HepG2 (cell line): ENCODE measurements at places on chromosomes 1 and 21.

DNA sequence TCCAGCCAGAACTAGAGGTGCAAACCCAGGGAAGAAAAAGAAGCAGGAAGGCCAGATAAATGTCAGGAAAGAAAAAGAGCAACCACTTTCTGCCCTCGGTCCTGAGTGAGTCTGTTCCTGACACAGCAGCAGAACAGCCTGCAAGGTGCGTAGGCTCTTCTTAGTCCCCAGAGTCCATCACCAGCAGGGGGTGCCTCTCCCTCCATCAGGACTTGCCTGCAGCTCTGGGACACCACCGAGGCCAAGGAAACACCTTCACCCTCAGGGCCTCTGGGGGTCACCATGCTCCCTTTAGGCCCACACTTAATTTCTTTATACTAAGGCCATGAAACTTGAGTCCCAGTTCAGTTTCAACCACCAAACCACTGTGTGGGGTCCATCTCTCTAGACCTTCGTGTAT is 43.7 kb upstream of the NFASC start:
- peak; percentile 27 for DNase-seq

DNA sequence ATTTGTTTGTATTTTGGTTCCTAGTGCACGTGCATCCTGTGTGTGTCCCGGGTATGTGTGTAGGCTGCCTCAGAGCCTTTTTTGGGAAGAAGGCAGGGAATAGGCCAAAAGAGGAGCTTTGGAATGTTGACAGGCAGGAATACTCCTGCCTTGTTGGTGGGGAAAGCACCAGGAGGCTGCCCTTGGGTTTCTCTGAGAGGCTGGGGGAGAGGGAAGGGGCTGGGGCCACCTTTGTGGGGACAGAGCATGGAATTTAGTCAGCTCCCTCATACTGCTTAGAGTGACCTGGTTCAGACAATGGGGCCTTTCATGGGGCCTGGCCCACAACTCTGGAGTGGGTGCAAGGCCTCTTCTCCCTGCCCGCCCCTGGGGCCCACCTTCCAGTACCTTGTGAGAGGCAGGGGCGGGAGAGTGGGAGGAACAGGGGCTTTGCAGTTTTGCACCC is 31.3 kb downstream of the ACOT11 start:
- peak; percentile 91 for DNase-seq

DNA sequence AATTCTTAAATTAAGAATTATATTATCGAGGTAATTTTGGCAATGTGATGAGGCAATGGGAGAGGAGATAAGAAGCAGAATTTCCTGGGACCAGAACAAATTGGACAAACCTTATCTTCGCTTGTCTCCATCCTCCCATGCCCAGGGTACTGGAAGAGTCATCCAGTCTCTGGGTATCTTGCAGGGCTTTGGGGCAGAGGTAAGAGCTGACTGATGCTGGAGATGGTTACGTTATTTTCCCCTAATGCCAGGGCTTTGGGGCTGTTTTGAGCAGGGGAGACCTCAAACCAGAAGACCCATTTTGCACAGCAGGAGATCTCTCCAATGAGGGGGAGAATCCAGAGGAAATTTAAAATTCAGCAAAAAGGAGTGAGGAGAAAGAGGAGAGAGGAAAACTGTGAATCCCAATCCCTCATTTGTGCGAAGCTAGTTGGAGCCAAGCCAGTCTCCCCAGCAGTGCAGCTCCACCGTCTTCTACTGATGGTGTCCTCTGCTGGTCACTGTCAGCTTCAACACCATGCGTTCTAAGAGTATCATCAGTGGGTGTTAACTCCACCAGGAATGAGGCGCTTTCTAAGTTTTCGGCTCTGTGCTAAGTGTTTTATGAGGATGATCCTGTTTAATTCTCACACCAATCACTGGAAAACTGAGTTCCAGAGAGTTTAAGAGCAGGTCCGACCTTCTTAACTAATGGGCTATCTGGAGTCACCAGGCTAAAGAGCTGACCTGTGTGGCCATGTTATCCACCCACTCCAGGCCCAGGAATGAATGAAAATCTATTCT is 86.8 kb upstream of the CD34 start:
- peak; percentile 52 for DNase-seq

GRCh38 chr1:234507626-234508387 is 28.8 kb upstream of the TARBP1 start:
- no peak for DNase-seq

DNA sequence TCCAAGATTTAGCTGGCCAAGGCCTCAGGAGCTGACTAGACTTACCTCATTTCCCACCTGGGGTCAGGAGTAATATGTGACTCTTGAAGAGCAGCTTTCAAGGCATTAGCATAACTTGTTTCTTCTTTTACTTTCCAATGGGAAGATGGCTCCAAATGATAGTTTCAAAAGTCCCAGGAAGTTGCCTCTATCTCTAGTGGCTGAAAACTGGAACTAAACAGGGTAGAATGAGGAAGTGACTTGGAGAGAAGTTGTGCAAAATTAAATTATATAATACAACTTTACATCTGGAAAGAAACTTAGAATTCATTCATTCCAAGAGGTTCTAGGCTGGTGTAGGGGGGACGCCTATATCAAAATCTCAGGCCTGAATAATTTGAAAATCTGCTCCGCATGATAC is 250.1 kb upstream of the FMN2 start:
- DNase-seq: no peak

DNA sequence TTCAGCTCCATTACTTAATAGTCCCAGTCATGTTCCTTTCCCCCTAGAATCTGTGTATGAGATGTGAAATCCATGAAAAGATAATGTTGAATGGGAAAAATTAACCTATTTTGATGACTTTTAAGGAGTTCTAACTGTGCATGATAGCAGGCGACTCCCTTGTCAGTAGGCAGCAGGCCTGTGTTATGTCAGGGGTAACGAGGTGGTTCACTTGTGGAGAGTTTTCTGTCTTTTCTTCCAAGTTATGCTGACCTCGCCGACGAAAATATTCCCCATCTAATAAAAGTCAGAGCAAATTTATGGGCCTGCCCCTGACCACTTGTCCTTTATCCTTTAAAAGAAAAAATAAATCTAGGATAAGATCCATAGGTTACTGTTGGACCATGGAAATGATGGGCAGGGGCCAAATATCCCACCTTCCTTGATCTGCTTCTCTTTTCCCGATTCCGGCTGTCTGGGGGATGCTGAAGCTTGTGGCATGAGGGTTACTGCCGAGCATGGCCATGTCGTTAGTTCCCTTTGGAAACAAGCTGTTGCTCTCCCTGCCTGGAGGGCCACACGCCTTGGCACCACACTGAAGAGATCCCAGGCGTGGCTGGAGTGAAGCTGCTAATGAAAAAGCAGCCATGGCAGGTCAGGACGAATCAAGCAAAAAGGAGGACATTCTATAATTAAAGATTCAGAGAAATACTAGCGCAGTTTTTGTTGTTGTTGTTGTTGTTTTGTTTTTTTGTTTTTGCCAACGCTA is 93.8 kb downstream of the ROR1 start:
- DNase-seq: no peak

DNA sequence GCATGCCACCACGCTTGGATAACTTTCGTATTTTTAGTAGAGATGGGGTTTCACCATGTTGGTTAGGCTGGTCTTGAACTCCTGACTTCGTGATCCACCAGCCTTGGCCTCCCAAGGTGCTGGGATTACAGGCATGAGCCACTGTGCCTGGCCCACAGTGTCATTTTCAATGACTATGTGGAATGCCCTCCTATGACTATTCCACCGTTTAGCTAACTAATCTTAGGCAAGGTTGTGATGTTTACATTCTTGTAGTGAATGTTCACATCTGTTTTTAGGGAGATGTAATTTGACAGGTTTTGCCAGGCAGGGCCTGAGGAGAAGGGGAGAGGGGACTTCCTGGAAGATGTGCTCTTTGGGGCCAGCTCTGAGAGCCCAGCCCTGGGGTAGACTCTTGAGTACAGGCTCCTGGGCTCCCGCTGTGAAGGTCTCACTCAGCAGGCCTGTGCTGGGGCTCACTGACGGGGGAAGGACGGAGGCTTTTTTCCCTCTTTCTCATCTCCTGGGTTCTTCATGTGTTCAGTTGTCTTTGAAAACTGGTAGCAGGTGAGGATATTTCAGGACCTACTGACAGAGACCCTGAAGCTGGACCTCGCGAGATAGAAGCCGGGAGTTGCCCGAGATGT is 13.2 kb downstream of the COQ8A start:
- no peak for DNase-seq

DNA sequence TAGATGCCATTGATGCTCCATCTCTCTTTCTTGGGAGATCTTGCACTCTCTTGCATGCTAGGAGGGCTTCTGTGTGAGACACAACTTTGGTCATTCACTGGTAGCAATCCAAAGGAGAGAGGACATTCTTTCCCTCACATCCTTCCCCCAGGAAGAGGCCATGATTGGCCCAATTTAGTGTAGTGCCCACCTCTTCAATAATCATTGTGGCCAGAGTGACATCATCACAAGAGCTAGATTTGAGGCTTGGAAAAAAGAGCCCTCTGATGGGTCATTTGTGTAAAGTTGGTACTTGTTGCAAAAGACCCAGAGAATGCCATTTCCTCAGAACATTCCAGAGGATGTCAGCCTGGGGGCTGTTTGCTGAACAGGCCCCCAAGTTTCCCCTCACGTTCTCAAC is 30.2 kb downstream of the S100A6 start:
- no peak for DNase-seq
